Lung (tissue), 17 donors: ENCODE measurements at places on chromosomes 2 and 18. TPM values are rescaled to one million over a fixed set of nuclear protein-coding genes. Genes with fewer than 3 reads are reported as not detected.

LIMS3 gene
- total RNA-seq = 1.2 TPM

ELOA2 gene
- not detected for total RNA-seq

CTAGE1 gene
- total RNA-seq = 0.06 TPM

UGT1A7 gene
- total RNA-seq = not detected

PDCL3 gene
- 19.7 TPM for total RNA-seq

DNA sequence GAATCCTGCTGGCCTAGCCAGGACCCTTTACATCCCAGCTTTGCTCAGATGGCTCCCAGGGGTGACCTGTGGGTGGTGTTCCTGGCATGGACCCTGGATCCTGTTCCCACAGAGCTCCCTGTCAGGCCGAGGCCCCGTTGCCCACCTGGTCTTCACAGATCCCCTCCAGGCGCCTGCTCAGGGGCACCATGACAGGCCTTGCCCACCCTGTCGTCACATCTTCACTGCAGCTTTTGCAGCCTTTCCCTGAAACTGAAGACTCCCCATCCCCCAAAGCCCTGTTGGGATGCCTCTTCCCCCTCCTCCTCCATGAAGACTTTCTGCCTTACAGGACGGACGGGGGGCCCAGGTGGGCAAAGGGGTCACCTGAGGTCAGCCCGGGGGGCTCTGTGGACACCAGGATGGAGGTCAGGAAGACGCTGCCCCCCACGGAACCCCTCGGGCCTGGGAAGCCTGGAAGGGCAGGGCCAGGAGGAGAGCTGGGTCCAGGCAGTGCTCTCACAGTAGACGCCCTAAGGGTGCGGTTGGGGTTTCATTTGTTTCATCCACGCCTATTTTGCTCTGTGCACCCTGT, 13.0 kb upstream of the KIF1A start:
- DNase-seq = no peak

DNA sequence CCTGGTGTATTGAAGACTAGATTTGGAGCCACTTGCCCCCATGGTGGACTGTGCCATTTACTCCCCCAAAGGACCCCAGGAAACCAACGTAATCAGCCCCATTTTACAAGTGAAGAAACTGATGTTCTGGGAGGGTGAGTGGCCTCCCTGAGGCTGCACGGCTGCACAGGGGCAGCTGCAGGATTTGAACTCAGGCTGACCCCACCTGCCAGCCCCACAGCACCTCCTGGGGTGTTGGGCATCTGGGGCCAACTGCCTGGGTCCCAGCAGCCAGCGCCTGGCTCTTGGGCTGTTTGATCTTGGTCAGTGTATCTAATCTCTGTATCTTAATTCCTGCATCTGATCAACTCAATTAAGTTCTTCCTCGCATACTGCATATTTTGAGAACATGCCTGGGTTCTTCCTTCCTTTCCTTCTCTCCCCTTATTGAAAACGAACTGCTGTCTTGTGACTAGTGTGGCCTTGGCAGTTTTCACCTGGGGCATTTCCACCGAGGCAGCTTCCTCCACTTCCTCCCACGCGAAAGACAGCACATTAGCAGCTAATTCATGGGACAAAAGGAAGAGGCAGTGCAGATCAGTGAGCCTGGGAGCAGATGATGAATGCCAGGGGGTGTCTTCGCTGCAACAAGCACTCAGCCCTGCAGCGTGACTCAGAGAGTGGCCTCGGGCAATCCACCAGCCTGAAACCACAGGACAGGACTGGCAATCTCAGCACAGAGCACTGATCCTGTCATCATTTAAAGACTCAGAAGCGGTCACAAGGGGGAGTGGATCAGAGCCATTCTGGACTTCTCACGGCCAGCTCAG, 184.1 kb upstream of the RAB12 start:
- no peak for DNase-seq

GRCh38 chr2:24893934-24894333, 26.1 kb downstream of the ADCY3 start:
- DNase-seq = no peak

GRCh38 chr2:12256206-12256605, 460.5 kb upstream of the TRIB2 start:
- no peak for DNase-seq

DNA sequence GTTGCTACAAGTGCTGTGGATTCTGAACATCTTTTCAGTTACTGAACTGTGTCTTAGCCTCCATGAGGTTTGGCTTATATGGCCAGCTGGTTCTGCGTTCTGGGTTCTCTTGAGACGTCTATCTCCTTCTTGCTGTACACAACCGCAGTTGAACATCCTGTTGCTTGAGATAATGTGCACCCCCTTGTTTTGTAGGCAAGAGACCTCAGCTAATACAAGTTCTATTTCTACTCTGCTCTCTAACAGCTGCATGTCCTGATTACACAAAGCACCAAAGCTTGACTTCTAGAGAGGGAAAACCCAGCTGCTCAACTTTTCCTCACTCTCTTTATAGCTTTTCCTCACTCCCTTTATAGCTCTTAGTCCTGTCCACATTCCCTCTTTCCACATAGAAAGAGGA, 176.0 kb downstream of the LTBP1 start:
- no peak for DNase-seq

DNA sequence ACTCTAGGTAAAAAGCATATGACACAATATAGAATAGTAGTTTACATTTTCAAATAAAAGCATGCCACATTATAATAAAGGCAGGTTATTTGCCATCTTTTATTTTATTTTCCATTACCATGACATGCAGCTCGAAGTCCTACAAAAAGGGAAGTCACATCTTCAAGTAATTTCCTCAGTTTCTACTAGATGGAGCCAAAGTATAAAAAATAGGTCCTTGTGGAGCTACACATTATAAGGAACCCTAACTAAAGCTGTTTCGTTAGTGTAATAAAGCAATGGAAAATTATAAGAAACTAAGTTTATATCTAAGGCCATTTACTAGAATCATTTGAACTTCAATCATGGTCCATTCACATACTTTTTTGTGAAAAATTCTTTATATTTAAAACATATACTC, 674.5 kb downstream of the KCNJ3 start:
- peak; percentile 64 for DNase-seq
